ENCODE measurements at places on chromosomes 2 and 18.

DNA sequence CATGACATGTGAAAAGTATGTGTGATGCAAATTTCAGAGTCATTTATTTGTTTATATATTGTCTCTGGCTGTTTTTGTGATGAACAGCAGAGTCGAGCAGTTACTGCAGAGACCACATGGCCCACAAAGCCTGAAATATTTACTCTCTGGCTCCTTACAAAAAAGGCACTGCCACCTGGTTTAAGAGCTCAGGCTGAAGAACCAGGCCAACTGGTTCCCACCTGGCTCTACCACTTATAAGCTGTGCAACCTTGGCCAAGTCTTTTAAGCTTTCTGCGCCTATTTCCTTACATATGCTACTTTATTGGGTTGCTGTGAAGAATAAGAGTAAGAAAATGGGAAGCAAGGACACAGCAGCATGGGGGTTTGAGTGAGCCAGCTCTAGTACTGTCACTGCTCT is 207.6 kb downstream of the L3MBTL4 start:
- DNase-seq: no peak

- no peak for DNase-seq
These were observed 624.9 kb upstream of the CDH2 start for GRCh38 chr18:28801876-28802275.

DNA sequence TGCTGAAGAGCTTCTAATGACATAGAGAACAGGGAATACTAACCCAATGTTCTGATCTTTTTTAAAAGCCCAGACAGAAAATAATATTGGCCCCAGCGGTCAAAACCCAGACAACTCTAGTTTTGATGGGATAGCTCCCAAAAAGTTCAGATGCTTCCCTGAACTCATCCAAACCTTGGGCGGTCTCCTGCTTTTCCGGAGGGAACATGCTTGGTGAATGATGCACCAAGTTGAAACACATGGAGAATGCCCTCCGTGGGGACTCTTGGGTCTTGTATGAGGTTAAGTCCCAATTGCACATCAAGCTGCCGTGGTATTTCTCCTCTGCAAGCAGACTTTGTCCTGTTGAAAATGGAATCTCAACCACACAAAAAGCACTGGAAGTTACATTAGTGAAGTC is 120.7 kb upstream of the CTAGE1 start:
- DNase-seq: no peak

- no peak for DNase-seq
These were observed 138.5 kb downstream of the RIT2 start for GRCh38 chr18:42976869-42977590.

GRCh38 chr18:31454066-31454708 is 6.6 kb downstream of the DSG3 start:
- DNase-seq: peak; percentile 69

DNA sequence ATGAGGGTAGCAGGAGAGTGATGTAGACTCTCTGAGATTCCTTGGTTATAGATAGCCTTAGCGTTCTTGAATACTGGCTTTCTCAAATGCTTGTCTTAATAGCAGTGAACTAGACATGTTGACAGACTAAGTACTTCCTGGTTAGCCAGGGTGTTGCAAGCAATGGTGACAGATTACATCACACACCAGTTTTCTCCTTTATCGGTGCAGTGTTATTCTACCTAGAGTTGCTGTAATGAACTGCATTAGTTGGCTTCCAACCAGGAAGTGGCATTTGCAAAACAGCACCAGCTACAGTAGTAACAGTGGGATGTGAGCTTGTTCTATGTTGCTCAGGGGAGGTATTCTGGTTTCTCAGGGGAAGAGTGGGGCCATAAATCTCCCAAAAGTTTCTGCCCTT is 582.2 kb upstream of the DDX18 start:
- DNase-seq: no peak

DNA sequence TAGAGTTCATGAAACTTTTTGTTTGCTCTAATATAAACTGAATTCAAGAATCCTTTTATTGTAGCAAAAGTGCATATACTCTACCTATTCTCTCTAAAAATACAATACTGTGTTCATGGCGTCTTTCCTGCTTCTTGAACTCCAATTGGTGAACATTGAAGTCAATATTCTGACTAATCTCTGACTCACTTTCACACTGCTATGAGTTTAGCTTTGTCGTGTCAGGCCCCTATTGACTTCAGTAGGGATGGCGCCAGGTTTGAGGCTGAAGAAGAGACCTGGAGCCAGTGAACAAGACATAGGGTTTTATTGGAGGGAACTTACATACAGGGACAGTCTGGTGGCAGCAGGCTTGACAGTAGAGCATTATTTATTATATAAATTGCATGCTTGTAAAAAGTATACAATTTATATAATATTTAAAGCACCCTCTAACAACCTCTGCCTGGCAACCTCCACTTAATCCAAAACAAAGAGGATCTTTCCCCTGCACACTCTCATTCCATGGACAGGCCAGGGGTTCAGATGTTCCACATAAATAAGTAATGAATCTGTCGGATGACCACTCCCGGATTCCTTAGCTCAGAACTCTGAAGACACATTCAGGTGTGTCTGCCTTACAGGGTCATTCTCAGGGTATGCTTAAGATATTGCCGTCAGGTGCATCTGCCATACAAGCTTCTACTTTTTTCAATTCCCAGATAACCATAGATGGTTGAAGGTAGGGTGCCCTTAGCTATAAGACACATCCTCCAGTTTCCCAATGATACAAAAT is 141.0 kb downstream of the CERS6 start:
- DNase-seq: no peak

DNA sequence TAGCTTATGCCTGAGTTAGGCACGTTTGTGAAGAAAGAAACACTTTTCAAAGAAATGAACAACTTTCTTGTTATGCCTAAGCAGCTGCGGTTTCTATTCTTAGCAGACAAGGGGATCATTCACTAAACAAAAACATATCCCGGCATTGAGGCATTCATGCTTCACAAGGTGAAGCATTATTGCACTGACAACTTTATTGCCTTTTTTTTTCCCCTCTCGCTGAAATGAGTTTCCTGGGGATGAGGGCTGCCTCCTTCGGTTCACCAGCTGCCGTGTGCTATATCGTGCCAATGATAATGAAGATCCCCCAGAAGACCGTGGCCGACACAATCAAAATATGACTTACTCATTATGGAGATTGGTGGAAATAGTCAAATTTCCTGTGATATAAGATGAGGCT is 288.2 kb upstream of the ST6GAL2 start:
- DNase-seq: no peak

DNA sequence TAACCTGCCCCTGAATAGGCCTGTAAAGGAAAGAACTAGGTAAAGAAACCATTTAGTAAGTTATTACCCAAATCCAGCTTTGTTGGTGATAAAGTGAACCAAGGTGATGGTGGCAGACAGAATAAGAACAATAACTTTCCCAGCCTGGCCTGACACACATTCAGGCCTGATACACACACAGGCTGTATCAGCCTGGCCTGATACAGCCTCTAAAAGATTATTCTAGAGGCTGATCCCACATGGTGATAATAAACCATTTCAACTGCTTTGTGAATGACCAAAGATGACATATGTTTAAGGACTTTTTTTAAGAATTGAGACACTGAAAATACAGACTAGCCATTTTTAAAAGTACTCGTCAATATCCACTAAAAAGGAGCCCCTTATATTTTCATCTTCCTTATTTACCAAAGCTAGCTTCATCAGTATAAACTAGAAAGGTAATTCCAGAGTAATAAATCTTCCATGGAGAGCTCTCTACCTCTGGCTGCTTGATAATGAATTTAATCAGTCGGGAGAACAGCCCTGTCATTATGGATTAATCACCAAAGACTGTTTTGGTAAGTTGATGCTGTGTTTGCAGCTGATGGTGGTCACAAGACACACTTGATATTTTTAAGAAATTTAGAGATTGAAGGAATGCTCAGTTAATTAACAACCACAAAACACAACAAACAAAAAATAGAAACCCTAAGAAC is 77.2 kb downstream of the SLC8A1 start:
- DNase-seq: no peak

DNA sequence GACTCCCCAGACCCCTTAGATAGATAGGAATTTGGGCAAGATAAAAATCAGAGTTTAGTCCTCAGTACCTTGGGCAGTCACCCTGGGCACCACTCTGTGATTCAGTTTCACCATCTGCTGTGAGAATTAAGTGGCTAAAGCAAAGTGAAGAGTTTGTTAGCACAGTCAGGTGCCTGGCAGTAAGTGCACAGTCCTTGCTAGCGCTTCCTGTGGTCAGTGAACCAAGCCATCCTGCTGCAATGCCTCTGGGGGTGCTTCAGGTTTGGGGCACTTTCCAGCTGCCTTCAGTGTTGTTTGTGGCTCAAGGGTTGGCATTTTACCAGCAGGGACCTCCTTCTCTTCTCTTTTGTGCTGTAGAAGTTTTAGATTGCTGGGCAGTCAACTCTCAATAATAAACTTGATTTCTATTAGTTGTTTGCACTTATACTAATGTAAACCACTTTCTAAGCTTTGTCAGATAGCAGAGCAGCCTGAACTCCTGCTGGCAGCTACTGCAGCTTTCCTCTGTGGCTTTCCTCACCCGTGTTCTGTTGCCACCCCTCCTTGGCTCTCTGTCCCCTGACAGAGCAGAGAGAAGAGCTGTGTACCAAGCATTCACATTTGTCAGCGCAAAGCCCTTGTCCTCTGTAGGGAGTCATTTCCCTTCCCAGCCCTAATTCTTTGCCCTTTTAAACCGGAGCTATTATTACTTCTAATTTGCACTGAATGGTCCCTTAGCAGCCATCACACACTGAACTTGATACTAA is 48.4 kb upstream of the RMP24 start:
- no peak for DNase-seq

- no peak for DNase-seq
These were observed 13.0 kb upstream of the KLF11 start for GRCh38 chr2:10030311-10030736.

DNA sequence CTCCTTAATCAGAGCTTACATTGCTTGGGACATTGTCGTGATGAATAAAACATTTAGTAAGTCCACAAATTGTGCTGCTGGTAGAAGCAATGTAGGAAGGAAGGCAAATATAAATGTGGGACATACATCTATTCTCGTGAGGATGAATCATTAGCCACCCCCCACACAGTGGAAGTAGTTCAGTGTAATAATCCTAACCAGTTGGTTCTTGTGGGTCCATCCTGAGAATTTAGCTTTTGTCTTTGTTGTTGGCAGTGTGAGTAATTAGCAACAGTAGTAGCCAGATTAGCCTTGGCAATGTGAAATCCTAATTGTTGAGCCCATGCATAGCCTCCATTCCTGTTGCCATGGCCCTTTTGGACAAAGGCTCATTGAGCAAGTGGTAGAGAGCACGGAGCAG is 532.1 kb downstream of the FBXO15 start:
- no peak for DNase-seq

DNA sequence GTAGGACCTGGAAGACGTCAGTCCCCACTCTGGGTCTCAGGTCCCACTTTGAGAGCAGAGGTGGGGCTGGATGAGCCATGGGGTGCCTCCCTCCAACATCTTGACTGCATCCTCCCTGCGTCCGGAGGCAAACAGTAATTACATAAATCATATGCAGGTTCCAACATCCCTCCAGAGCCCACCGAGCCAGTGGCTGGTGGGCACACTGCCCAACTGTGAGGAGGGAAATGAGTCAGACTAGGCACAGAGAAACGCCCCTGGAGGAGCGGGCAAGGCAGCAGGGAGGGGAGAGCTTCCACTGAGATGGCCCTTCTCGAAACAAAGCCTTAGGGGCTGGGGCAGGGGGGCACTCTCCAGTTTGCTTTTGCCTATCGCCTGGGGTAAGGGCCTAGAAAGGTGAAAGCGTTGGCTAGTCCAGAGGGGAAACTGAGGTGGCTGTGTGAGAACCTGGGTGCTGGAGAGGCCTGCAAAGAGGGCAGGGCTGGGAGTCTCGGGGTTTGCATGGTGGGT is 168.2 kb upstream of the MYCN start:
- no peak for DNase-seq

DNA sequence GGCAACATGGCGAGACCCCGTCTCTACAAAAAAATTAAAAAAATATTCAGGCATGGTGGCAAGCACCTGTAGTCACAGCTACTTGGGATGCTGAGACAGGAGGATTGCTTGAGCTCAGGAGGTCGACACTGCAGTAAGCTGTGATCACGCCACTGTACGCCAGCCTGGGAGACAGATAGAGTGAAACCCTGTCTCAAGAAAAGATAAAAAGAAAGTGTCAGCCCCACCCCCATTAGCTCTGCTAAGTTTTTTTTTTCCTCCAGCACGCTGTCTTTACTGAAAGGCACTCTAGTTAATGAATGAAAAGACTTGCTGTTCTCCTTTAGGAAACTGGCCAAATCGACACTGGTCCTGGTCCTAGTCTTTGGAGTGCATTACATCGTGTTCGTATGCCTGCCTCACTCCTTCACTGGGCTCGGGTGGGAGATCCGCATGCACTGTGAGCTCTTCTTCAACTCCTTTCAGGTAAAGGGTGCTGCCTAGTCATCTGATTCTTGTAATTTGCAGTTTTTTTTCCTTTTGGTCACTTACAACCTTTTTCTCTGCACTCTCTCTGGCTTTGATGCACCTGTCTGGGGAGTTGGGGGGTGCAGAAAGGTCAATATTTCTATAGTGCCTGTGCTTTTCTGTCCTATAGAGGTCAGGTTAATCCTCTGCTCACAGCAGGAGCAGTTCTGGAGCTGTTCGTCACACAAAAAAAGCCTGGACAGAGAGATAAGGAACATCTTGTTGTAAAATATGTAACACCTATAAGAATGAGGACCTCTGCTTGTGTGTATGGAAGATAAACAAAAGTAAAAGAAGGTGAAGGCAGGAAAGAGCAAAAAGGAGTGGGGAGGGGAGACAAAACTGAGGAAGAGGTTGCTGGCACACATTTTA is 82.3 kb downstream of the PTH2R start:
- DNase-seq: no peak

- DNase-seq: no peak
These were observed 7.6 kb upstream of the PRKCE start for GRCh38 chr2:45643543-45644542.

DNA sequence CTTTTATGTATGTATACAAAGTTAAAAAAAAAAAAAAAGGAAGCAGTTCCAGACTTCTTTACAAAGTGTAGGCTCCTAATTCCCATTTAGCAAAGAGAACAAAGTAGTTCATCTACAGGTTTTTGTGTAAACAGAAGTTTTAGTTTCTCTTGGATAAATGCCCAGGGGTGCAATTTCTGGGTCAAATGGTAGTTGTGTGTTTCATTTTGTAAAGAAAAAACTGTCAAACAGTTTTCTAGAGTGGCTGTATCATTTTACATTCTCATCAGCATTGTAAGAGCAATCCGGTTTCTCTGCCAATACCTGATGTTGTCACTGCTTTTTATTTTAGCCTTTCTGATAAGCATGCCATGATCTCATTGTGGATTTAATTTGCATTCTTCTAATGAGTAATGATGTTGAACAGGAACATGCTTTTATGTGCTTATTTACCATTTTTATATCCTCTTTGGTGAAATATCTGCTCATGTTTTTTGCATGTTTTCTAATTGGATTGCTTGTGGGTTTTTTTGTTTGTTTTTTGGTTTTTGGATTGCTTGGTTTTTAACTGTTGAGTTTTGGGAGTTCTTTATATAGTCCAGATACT is 16.6 kb upstream of the PSME4 start:
- DNase-seq: no peak

GRCh38 chr2:236932831-236933361 is 152.8 kb upstream of the COPS8 start:
- no peak for DNase-seq

GRCh38 chr2:146496248-146496647 is 1348.6 kb upstream of the ACVR2A start:
- no peak for DNase-seq
